ENCODE measurements at places on chromosomes 6 and 20.
A peak's percentile ranks its signal among the peaks of the same experiment; 100 is the strongest.

GRCh38 chr20:40744818-40745175, 55.8 kb upstream of the MAFB start:
- DNase-seq = no peak

DNA sequence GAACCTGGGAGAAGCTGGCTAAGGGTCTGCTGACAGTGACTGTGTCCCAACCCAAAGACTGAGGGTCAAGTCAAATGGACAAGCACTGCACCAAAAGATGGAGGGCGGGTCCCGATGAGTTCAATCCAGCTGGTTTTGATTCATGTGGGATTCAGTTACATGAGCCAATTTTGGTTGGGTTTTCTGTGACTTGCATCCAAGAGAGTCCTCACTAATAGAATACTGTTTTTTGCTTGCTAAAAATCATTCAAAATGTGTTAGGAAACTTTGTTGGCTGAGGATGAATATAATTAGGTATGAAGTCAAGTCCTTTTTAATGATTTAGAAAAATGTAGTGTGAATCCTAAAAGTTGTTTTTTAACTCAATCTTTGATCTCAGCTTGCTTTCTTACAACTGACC, 323.8 kb upstream of the NOX3 start:
- DNase-seq = no peak

- DNase-seq = peak; percentile 86
Observed at GRCh38 chr20:4563534-4563933, 158.2 kb upstream of the PRND start.

GRCh38 chr20:62864207-62864606, 2.6 kb upstream of the TCFL5 start:
- DNase-seq = no peak

DNA sequence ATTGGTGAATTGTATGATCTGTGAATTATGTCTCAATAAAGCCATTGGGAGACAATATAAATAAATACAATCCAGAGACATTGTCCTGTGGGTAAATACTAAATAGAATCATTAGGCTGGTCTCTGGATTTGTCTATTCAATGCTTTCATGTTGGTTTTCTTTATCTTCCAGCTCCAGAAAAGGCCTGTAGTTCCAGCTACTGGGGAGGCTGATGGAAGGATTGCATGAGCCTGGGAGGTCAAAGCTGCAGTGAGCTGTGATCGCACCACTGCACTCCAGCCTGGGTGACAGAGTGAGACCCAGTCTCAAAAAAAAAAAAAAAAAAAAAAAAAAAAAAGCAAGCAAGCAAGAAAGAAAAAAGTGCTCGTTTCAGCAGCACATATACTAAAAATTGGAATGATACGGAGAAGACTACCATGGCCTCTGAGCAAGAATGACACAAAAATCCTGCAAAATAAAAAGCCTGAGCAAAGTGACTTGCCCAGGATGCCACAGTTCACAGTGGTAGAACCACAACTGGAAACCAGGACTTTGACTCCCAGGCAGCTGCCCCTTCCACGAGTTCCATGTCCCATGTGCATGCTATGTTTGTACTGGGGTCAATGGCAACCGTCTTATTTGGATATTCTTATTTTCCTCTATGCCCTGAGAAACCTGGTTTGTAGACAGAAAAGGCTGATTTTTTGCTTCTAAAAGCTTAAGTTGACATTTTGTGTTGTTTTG, 33.6 kb upstream of the GMPR start:
- DNase-seq = no peak

GRCh38 chr6:92784235-92784634, 635.1 kb downstream of the EPHA7 start:
- DNase-seq = no peak

- no peak for DNase-seq
Observed at GRCh38 chr6:161389756-161390155, 115.9 kb upstream of the AGPAT4 start.

DNA sequence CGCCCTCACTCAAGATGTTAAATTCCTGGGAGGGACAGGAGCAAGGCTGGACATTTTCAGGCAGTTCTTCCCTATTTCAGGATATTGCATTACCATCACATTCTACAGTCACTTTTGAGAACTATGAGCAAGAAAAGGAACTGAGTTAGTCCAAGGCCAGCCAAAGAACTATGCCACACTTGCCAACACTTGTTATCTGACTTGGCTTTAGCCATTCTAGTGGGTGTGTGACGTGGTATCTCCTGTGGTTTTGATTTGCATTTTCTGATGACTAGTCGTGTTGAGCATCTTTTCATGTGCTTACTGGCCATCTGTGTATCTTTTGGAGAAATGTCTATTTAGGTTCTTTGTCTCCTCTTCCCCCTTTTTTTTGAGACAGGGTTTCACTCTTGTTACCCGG, 12.0 kb downstream of the XRN2 start:
- peak; percentile 57 for DNase-seq

GRCh38 chr6:45838996-45839395, 176.7 kb downstream of the CLIC5 start:
- no peak for DNase-seq

DNA sequence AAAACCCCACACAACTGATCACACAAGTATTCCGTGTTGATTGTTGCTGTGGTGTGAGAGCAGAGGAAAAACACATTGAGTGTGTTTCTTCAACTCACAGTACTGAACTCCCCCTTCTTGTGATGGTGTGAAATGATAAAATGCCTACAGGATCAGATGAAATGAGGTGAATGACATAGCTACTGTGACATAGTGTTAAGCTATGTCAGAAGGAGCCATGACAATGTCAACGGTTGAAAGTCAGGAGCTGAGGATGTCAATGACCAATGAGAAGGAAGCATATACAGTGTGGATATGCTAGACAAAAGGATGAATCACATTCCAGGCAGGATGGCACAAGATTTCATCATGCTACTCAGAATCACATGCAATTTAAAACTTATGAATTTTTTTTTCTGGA, 38.8 kb downstream of the WASF1 start:
- peak; percentile 81 for DNase-seq

- DNase-seq = no peak
Observed at GRCh38 chr6:160960839-160961238, 30.7 kb upstream of the MAP3K4 start.

GRCh38 chr6:34143884-34144580, 1.9 kb downstream of the GRM4 start:
- no peak for DNase-seq

GRCh38 chr6:44652547-44652946, 265.0 kb downstream of the CDC5L start:
- DNase-seq = no peak

DNA sequence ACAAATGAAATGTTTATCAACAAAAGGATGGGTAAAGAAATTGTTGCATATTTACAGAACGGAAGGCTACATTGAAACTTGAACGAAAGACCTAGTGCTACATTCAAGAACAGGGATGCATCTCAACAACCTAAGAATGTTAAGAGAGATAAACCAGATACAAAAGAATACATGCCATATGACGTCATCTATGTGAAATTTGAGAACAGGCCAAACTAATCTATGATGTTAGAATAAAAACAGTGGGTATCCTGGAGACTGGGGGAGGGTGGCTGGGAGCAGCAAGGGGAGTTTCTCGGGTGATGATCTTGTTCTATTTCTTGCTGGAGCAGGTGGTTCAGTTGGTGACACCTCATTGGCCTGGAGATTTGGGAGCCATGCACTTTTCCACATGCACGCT, 81.5 kb downstream of the SULF2 start:
- DNase-seq = no peak

DNA sequence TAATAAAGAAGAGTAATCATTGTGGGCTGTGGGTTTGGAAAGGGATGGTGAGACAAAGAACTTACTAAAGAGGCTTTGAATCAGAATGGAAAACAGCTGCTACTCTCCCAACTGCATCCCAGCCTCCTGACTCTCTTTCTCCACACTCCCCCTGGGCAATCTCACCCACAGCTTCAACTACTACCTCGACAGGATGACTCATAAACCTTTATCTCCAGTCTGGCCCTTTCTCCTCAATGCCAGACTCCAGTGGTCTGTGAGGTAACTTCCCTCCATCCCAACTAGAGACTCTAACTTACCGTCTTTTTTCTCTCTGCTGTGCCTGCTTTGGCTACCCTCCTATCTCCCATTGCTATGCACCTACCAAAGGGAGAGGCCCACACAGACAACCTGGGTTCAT, 135.3 kb upstream of the RREB1 start:
- no peak for DNase-seq

DNA sequence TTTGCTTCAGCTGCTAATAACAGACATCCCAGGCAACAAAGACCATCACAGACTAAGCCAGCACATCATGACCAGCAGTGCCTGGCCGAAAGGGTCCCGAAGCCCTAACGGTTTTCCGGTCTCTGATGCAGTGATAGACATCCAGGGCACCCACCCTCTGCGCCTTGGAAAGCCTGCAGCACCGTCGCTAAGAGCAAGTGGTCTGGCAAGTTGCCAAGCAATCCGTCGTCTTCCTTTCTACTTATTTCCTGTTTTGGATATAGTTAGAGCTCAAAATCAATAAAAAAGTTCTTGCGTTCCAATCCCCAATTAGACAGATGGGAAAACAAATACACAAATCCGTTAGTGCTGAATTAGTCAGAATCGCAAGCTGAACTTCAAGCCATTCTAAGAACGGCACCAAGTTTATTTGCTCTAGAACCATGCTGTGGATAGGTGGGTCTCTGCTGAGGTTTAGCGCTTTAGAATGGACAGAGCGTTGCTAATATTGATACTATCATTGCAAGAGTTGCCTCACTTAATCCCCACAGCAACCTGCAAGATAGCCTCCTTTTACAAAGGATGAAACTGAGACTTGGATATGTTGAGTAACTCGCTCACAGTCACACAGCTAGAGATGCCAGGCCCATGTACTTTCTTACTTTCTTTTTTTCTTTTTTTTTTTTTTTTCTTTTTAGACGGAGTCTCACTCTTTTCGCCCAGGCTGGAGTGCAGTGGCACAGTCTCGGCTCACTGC, 163.3 kb upstream of the SNX9 start:
- DNase-seq = no peak

DNA sequence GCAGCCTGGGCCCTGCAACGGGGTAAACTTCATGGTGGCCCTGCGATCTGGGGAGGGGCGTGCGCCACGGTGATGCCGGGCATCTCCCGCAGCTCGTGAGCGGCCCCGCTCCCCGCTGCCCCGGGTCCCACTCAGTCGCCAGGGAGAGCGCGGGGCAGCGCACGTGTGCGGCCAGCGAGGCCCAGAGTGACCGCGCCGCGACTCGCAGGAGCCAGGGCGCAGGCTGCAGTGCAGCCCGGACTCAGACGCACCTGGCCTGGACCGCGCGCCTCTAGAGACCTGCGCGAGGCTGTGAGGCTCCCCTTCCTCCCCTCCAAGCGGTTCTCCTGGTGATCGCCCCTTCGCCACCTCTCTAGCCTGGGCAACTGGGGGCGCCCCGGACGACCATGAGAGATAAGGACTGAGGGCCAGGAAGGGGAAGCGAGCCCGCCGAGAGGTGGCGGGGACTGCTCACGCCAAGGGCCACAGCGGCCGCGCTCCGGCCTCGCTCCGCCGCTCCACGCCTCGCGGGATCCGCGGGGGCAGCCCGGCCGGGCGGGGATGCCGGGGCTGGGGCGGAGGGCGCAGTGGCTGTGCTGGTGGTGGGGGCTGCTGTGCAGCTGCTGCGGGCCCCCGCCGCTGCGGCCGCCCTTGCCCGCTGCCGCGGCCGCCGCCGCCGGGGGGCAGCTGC, 652 bp downstream of the BMP6 start:
- no peak for DNase-seq

- DNase-seq = no peak
Observed at GRCh38 chr6:142222022-142222421, 75.0 kb downstream of the VTA1 start.

GRCh38 chr6:159462431-159462830, 230.6 kb downstream of the SOD2 start:
- no peak for DNase-seq

GRCh38 chr20:62943396-62943795, 5.4 kb downstream of the GID8 start:
- DNase-seq = no peak

DNA sequence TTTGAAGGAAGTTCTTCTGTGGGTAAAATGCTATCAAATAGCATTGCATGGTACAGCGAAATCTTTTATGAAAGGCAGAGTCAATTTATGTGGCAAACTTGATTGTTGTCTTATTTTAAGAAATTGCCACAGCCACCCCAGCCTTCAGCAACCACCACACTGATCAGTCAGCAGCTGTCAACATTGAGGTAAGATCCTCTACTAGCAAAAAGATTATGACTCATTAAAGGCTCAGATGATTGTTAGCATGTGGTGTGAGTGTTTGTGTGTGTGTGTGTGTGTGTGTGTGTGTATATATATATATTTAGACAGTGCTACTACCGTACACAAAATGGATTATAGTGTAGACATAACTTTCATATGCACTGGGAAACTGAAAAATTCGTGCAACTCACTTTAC, 27.8 kb downstream of the LRRN4 start:
- DNase-seq = peak; percentile 71

GRCh38 chr20:25247518-25247955, 348 bp upstream of the PYGB start:
- DNase-seq = no peak

DNA sequence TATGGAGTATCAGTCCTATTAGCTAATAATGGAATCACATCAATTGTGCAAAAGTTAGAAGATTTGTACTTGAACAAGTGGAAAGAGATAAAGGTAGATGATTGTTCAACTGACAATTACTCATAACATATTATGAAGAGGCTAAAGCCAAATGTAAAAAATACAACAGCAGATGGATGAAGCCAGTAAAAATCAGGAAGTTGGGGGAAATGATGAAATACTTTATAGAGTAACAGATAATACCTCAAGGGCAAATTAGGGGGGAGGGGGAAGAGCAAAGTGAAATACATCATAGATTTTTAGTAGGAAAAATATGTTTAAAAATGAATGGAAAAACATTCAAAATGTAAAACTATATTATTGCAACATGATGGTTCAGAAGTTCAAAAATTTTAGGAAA, 114.0 kb downstream of the PDSS2 start:
- DNase-seq = no peak

GRCh38 chr20:38031957-38032356, 1.3 kb downstream of the TTI1 start:
- DNase-seq = peak; percentile 66

- DNase-seq = no peak
Observed at GRCh38 chr20:37919389-37920040, 16.6 kb downstream of the VSTM2L start.

GRCh38 chr6:166836785-166837718, 119.3 kb downstream of the RNASET2 start:
- DNase-seq = no peak

GRCh38 chr6:72699159-72699558, 77.3 kb downstream of the KCNQ5 start:
- no peak for DNase-seq

DNA sequence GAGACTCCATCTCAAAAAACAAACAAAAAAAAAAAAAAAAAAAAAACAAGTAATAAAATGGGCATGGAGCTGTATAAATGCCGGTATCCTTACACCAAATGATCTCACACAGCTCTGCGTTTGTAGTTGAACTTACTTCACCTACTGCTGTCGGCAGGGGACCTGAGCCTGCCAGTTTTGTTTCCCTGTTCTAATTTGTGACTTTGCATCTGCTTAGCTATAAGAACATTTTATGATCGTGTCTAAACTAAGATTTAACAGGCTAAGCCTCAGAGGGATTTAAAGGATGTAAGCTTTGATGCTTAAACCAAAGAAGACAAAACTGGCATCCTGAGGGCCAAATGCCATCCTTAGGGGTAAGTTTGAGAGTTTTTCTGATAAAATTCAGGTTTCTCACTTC, 58.7 kb downstream of the GCNT2 start:
- no peak for DNase-seq

- peak; percentile 12 for DNase-seq
Observed at GRCh38 chr6:155521719-155522118, 66.1 kb upstream of the NOX3 start.
